ENCODE measurements at places on chromosomes 13 and 19.

DNA sequence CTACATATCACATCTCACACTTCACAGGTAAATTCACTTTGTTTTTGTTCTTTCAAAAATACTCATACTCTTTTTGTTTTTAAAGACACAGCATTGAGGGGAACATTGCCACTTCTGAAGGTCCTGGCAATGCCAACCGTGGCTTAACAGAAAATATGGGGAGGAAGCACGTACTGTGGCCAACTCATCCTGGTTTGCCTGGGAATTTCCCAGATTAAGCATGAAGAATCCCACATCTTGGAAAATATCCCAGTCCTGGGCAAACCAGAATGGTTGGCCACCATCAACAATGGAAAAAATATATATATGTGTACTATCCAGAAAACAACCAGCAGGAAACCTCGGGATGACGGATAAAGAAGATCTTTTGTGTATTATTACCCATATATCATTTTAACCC, 1032.2 kb upstream of the SLC10A2 start:
- no peak for DNase-seq

GRCh38 chr13:64723724-64724123, 2506.4 kb downstream of the PCDH9 start:
- no peak for DNase-seq

DNA sequence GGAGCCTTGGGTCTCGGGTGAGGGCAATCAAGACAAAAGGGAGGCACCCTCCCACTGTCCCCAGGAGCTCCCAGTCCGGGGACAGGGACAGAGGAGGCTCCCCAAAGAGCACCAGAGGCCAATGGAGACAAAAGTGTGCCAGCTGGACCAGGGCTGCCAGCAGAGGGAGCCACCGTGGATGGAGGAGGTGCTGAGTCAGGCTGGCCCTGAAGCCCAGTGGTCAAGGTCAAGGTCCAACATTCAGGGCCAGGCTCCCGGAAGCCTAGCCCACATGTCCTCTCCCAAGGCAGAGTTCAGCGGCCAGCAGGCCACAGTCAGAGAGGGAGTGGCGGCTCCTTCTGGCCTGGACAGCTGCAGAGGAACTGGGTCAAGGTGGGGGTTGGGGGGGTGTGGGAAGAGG, 8.4 kb downstream of the COL5A3 start:
- no peak for DNase-seq

GRCh38 chr13:78597602-78597932, 5.8 kb downstream of the POU4F1 start:
- DNase-seq, result no peak

- DNase-seq, result no peak
These were observed 31.7 kb downstream of the RASA3 start for GRCh38 chr13:114100446-114101357.

- DNase-seq, result no peak
These were observed 2.8 kb upstream of the ADGRE3 start for GRCh38 chr19:14677464-14677863.

GRCh38 chr19:14337510-14337909, 43.7 kb upstream of the ADGRE5 start:
- no peak for DNase-seq

DNA sequence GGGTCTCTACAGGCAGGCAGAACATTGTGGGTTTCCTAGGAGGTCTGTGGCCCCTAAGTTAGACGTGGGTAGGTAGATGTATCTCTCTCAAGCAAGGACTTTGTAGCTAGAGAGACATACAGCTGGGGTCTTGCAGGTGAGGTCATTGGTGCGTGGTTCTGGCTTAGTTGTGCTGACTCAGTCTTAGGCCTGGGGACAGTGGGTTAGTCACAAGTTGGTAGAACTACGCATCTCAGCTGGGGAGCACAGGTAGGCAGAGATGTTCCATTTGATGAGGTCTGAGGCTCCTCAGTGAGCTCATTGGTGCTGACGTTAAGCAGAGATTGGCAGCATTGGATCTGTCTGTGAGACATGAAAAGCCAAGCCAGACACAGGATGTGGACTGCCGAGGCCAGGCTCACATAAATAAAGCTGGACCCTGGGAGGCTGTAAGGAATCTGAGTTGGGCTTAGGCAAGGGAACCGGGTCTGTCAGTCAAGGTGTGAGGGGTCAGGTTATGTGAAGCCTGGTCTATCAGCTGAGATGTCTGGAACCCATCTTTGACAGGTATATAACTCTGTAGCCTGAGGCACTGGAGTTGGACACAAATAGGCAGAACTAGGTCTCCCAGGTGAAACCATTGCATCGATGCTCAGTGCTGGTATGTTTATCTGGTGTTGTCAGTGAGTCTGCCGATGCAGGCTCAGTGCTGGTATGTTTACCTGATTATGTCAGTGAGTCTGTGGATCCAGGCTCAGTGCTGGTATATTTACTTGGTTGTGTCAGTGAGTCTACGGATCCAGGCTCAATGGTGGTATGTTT, 17.4 kb upstream of the PDCD2L start:
- no peak for DNase-seq

- no peak for DNase-seq
These were observed 18.1 kb upstream of the ZFP82 start for GRCh38 chr19:36436531-36436930.

Measured in NCI-H1436 treated with DMSO at 0.1 percent for 48 hours (cell line).